ENCODE measurements at places on chromosomes 7 and 10.

DNA sequence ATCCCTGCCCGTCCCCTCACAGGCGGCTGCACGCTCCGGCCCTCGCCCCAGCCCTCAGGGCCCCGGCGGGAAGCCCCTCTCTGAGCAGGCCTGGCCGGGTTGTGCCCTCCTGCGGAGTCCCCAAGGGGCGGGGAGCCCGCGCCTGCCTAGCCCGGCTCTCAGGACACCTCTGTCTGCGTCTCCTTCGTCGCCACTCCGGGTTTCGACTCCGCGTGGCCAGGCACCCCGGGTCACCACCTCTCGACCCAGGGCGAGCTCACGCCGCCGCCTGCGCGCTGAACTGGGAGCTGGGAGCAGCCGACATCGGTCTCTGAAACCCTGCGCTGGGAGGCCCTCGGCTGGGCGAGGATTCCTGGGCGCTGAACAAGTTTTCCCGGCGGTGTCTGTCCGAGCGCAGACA is 6.2 kb upstream of the OGDHL start:
- no peak for DNase-seq

- DNase-seq: no peak
These were observed 121.6 kb downstream of the DYNC2I1 start for GRCh38 chr7:158977981-158978380.

DNA sequence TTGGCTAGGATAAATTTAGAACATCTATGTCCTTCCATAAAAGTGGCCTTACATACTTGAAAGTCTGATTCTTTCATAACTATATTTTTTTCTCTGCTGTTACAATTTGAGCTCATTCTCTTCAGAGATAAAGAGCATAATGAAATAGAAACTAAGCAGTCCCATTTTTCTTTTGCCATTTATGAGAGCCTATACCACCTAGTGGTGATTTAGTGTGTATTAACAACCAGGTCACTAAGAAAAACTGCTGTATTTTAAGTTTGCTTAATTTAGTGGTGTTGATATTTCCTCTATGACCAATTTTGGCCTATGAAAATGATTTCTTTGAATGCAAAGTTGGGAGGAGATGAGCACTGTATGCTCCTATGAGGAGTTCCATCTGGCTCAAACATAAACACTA is 88.7 kb upstream of the ZWINT start:
- DNase-seq: no peak

DNA sequence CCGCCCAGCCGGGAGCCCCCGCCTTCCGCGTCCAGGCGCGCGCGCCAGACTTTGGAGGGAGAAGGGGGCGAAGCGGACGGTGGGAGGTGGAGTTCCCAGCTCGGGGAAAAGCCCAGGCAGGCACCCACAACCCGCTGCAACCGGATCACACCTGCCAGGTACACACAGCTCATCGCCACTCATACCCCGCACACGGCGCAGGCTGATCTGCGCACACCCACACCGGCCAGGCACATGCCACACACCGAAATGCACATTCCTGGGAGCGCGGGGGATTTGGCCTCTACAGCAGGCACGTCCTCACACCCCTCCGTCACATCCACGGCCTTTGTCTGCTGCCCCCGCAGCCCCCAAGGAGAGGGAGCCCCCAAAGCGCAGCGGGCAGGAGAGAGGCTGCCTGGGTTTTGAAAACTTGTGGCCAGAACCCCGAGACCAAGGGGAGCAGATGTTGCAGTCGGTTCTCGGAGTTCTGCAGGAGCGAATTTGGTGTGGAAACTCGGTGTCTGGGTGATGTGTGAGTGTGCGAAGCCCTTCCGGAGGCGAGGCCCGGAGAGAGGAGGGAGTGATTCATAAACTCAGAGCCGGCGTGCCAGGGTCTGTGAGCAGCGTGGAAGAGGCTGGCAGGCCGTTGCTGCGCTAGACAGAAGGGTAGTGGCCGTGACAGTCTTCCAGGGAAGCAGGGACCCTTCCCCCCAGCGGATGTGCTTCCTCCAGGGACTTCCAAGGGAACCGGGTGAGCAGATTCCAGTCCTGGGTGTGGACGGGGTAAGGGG is 734 bp downstream of the CHST3 start:
- peak; percentile 80 for DNase-seq

Measured in fibroblast of skin of right biceps (primary cell).